ENCODE measurements at places on chromosomes 7 and 10. TPM values are rescaled to one million over a fixed set of nuclear protein-coding genes. Genes with fewer than 3 reads are reported as not detected.

DNA sequence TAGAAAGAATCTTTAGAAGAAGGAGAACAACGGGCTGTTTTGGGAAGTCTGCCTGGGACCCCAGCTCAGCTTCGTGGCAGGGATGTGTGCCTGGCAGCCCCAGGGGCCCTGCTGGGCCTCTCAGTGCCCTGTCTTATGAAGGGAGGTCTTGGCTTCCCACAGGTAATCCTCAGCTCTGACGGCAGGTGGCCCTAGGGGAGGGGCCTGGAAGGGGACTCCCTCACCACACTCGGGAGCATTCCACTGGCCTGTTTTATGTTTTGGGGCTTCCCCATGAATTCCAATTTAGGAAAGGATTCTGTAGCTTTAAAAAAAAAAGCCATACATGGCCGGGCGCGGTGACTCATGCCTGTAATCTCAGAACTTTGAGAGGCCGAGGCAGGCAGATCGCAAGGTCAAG, 3.0 kb upstream of the DMBT1 start:
- DNase-seq, result no peak

- DNase-seq, result peak; percentile 33
Measured at GRCh38 chr7:105831824-105832535, 44.4 kb downstream of the ATXN7L1 start.

- DNase-seq, result no peak
Measured at GRCh38 chr7:70776627-70777101, 355.3 kb upstream of the GALNT17 start.

- DNase-seq, result peak; percentile 59
Measured at GRCh38 chr7:100493476-100494264, 9.9 kb downstream of the NYAP1 start.

- no peak for DNase-seq
Measured at GRCh38 chr7:91691865-91692264, 188.6 kb downstream of the MTERF1 start.

The ATG9B gene
- total RNA-seq, result under 0.01 TPM

- DNase-seq, result no peak
Measured at GRCh38 chr10:63446716-63447440, 18.9 kb downstream of the JMJD1C start.

- no peak for DNase-seq
Measured at GRCh38 chr10:31822616-31823318, 105.9 kb downstream of the ARHGAP12 start.

GRCh38 chr7:37817591-37817960, 30.8 kb upstream of the NME8 start:
- DNase-seq, result no peak

DNA sequence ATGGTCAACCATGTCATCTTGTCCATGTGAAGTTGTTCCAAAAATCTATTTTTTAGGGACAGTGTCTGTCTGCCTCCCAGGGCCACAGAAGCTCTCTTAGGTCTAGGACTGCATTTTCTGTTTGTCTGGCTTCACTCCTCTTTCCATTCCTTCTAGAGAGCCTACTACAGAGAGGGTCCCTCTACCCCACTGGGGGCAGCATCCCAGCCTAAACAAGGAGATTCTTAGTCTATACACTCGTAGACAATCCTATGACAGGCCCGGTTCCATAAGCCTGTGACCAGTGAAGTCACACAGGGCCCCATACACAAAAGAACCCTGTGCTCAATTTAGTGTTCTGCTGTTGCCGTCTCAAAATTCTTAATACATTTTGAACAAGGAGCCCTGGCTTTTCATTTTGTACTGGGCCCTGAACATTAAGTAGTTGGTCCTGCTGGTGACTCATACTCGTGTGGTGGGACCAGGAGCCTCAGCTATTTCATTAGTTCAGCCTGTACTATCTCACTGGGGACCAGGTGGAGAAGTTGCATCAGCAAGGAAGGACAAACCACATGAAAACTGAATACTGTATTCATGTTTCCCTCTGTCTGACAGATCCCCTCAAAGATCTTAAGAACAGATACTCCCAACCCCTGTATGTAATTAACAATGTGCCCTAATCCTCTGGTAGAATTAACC, 23.5 kb upstream of the FAM180A start:
- DNase-seq, result peak; percentile 44

DNA sequence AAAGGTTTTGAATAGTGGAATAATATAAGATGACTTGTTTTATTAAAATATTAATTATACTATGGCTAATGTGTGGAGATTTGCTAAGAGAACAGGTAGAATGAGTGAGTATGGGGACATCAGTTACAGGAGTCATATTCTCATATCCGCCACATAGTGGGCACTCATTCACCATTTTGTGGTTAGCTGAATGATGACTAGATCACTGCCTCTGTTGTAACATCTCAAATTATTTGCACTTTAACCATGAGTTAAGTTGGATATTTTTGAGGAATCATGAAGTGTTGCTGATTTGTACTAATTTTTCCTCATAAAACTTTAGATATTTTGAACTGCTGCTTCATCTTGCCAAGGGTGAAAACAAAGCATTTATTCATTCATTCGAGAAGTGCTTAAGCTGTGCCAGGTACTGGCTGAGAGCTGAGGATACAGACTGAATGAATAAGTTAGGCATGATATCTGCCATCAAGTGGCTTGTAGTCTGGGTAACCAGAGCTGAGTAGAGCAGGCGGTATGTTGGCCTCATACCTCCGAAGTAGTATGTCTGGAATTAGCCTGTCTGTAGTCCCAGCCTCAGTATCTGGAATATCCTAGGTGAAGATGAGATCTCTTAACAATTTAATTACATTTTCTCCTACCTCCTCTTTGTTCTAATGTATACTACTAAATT, 100.5 kb downstream of the ZEB1 start:
- no peak for DNase-seq

GRCh38 chr10:48279081-48279751, 4.7 kb upstream of the FRMPD2 start:
- no peak for DNase-seq

GRCh38 chr7:87361320-87361719, 15.9 kb downstream of the CROT start:
- no peak for DNase-seq

- DNase-seq, result no peak
Measured at GRCh38 chr10:100470367-100470766, 7.6 kb downstream of the WNT8B start.

GRCh38 chr7:30445770-30446169, 32.8 kb downstream of the NOD1 start:
- DNase-seq, result no peak

The NME8 gene
- not detected for total RNA-seq

GRCh38 chr10:1094112-1095057, 38.2 kb downstream of the WDR37 start:
- DNase-seq, result no peak

The NAMPT gene
- 172 TPM for total RNA-seq

GRCh38 chr10:10270126-10271050, 747.3 kb upstream of the CELF2 start:
- no peak for DNase-seq

DNA sequence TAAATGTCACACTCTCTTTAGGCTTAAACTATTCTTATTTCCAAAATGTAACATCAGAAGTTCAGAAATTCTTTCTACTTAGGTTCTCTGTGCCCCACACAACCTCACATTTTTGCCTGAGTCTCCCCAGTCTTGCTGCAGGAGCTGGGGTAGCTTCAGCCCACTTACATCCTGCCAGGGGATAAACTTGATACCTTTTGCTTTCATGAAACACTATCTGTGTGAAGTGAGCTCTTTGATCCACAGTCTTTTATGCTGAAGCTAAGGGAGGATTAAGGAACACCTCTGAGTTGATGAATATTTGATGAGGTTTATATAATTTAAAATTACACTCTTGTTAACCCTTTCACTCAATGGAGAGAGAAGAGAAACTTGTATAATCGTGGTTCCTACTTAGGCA, 341.0 kb downstream of the AUTS2 start:
- DNase-seq, result no peak

The POM121L12 gene
- not detected for total RNA-seq

The SLC18A3 gene
- not detected for total RNA-seq

DNA sequence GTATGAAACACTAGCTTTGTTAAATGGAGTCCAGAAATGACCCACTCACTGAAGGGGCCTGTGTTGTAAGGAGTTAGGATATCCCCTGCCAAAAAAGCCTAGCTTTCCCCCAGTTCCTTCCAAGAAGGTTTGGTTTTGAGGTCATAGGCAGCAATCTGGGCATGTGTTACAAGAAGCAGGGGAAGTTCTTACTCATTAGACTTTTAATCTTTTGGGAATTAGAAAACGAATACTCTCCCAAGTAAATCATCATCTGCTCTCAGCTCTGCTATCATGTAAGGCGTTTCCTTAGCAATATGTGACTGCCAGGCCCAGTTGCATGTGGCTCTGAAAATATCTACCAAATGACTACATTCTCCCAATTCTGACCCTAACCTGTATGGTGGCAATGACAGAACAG, 3.7 kb downstream of the NOD1 start:
- peak; percentile 57 for DNase-seq

GRCh38 chr7:30209951-30210350, 74.4 kb upstream of the ZNRF2 start:
- DNase-seq, result no peak

GRCh38 chr10:88896994-88897853, 17.2 kb downstream of the STAMBPL1 start:
- no peak for DNase-seq

The FBXL13 gene
- 0.20 TPM for total RNA-seq

- DNase-seq, result peak; percentile 87
Measured at GRCh38 chr10:70880077-70880534, 8.3 kb downstream of the PCBD1 start.

DNA sequence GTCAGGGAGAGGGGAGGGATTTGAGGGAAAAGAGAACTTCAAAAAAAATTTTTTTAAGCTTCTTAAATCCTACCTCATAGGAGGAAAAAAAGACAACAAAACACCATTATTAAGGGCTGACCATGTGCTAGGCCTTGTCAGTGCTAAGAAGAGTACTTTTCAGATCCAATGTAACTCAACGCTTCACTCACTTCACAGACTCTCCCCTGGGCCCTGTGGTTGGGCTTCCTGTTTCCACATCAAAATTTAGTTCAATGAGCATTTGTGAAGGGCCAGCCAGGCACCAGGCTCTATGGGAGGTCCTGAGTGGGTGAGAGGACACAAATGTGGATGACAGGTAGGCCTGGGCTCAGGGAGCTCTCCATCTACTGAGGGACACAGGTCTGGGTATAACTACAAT, 249.8 kb downstream of the PTEN start:
- no peak for DNase-seq

GRCh38 chr10:12351447-12351846, 2.1 kb downstream of the CAMK1D start:
- no peak for DNase-seq

DNA sequence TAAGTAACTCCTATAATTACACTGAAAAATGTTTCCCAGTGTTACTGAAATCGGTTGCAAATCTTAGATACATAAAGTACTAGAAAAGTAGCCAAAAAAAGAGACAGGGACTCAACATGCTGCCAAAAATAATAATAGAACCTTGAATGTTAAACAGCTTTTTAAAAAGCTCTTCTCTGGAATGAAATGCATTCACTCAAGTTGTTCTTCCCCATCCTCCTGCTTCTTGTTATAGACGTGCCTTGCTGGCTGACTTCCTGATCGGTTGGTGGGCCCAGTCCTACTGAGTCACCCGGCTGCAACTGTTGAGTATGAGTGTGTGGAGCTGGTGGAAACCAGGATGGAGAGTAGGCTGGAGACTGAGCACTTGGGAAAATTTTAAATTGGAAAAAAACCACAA, 30.6 kb upstream of the RAPGEF5 start:
- DNase-seq, result peak; percentile 72

DNA sequence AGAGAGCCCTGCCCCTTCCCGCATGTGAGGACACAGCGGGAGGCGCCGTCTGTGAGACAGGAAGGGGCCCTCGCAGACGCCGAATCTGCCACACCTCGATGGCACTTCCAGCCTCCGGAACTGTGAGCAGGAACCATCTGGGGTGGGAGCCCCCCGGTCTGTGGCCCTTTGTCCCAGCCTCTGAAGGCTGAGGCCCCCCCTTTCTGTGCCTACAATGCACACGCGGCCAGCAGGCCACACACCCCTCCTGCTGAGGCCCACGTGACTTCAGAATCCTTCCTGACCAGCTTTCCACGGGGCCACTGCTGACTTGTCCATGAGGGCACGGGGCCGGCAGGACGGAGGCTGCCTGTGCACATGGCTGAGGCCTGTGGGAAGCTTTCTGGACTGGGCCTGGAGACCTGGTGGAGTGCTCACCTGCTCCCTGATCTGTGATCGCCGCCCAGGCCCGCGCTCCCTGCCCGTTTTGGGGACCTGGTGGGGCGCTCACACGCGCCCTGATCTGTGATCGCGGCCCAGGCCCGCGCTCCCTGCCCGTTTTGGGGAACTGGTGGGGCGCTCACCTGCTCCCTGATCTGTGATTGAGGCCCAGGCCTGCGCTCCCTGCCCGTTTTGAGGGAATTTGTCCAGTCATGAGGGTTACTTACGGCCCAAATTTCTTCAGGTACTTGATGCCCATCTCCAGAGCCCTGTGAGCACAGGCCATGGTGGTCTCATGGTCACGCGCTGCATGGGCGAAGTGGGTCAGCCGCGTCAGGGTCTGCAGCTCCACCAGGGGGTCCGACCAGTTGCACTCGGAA, 34.3 kb downstream of the CFAP46 start:
- no peak for DNase-seq

DNA sequence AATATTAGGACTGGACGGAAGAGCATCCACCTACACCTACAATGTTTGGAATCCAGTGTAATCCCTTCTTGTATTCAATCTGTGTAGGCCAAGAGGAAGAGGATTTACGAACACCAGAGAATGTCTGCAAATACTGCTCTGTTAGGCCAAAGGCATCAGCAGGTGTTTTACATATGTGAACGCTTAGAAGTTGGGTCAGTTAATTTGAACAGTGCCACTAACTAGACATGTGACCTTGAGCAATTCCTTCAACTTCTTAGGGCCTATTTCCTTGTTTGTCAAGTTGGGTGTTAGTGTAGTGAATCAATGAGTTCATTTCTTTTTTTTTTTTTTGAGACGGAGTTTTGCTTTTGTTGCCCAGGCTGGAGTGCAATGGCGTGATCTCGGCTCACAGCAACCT, 35.4 kb downstream of the MYPN start:
- no peak for DNase-seq

The NUTM2E gene
- not detected for total RNA-seq

The ADCY1 gene
- total RNA-seq, result 0.44 TPM

DNA sequence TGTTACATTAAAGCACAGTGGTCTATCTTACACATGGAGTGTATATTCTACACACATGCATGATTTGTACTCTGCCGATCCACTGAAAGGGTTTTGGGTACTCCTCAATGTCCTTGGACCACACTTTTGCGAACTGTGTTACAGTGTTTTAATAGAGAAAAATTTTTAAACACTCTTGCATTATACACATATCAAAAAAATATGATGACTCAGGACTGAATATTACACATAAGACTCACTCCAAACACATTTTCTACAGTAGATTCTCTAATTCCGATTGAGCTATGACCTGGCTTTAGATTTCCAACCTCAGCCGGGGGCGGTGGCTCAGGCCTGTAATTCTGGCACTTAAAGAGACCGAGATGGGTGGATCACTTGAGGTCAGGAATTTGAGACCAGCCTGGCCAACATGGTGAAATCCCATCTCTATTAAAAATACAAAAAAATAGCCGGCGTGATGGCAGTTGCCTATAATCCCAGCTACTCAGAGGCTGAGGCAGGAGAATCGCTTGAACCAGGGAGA, 222.4 kb downstream of the CACNA2D1 start:
- DNase-seq, result no peak

The ADAP1 gene
- total RNA-seq, result 1.7 TPM
